Stimulated activated CD8-positive, alpha-beta memory T cell treated with anti-CD3 and anti-CD28 coated beads, Interleukin-7, amount 100 ng/mL, for 24 hours (primary cell): ENCODE measurements at places on chromosomes 12 and 14.

- no peak for DNase-seq
These were observed 57.2 kb upstream of the TMEM260 start for GRCh38 chr14:56522403-56522802.

DNA sequence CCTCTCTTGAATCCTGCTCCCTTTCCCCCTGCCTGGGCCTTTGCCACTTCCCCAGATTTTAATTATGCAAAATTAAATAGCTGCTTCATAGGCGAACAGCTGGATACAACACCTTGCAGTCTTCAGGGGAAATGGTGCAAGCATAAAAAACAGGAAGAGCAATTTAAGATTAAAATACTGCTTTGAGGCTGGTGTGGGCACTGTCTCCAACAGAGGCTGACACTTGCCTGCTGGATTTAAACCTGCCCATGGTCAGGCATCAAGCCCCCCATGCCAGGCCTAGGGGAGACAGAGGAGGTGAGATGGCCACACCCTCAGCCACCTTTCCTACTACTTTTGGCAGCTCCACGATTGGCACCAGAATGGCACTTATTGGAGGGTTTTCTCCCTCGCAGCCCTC is 110.1 kb upstream of the DIO3 start:
- DNase-seq, result no peak

- DNase-seq, result no peak
These were observed 157.3 kb upstream of the NOS1 start for GRCh38 chr12:117518594-117519270.

DNA sequence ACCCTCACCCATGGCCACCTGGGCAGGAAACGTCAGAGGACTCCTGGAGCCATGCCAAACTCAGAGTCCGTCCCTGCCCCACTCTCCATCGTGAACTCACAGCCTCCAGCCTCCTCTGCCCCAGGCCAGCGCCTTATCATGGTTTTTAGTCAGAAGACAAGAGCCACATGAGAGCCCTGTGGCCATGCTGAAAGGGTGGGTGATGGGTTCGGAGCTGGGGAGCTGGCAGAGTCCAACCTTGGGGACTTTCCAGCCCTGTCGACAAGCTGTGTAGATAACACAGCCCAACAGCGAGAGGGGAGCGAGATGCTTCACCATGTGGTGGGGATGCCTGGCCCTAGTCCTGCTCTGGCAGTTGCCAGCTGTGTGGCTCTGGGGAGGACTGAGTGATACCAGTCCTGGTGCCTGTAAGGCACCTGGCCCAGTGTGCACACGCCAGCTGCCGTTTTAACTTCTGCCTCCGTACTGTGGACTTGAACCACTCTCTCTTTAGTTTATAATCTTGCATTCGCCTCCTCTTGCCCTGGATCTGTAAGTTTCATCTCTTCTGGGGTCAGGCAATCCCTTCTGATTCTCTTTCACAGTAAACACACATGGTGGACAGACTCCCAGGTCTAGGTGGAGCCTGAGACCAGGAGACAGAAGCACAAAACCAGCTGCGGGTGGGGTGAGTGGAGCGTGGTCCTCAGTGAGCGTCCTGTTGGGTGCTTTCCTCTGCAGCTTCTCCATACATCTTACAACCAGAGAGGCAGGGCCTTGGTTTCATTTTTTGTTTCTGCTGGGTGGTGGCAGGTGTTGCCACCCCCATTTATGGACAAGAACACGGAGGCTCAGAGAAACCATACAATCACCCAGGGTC is 55.3 kb downstream of the RIN3 start:
- DNase-seq, result no peak

- DNase-seq, result no peak
These were observed 524.5 kb downstream of the GALC start for GRCh38 chr14:87468531-87468930.

GRCh38 chr12:52229836-52230343 is 3.2 kb upstream of the KRT7 start:
- DNase-seq, result no peak

GRCh38 chr12:51368640-51369517 is 22.3 kb downstream of the GALNT6 start:
- DNase-seq, result peak; percentile 64

- DNase-seq, result no peak
These were observed 80.3 kb upstream of the TRAF3 start for GRCh38 chr14:102696856-102697495.

DNA sequence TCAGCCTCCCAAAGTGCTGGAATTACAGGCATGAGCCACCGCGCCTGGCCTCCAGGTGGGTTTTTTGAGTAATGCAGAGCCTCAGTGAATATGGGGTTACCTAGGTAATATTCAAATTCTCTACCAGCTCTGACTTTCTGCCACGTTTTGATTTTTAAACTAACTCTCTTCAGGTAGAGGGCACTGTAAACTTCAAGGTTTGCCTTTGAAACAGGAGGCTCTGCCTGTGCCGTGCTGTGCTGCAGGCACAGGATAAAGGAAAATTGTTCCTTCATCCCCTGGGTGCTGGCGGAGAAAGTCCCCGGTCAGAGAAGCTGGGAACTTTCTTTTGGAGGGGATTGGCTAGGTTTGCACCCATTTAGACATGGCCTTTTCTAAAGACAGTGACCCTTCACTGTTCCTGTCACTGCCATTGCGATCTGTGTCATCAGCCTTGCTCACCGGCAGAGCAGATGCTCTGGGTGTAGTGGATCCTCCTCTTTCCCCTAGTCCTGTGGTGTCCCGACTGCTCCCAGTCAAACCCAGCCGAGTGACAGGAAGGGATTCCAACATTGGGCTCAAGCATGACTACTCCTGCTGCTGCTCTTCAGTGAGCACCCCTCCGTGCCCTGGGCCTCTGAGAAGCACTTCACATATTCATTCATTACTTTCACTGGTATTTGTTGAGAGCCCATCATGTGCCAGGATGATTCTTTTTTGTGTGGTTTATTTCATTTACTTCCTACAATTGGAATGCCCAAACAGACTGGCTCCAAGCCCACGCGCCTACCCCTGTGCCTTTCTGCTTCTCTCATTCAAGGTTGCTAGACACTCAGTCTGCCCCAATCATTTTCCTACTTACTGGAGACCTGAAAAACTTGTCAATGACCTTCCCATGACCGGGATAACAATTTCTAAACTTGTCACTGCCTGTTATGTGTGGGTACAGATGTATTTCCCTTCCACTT is 103.6 kb downstream of the TMEM30B start:
- no peak for DNase-seq

- DNase-seq, result no peak
These were observed 15.9 kb downstream of the SYT10 start for GRCh38 chr12:33423706-33424105.

GRCh38 chr14:70872678-70873020 is 34.6 kb upstream of the PCNX1 start:
- no peak for DNase-seq

DNA sequence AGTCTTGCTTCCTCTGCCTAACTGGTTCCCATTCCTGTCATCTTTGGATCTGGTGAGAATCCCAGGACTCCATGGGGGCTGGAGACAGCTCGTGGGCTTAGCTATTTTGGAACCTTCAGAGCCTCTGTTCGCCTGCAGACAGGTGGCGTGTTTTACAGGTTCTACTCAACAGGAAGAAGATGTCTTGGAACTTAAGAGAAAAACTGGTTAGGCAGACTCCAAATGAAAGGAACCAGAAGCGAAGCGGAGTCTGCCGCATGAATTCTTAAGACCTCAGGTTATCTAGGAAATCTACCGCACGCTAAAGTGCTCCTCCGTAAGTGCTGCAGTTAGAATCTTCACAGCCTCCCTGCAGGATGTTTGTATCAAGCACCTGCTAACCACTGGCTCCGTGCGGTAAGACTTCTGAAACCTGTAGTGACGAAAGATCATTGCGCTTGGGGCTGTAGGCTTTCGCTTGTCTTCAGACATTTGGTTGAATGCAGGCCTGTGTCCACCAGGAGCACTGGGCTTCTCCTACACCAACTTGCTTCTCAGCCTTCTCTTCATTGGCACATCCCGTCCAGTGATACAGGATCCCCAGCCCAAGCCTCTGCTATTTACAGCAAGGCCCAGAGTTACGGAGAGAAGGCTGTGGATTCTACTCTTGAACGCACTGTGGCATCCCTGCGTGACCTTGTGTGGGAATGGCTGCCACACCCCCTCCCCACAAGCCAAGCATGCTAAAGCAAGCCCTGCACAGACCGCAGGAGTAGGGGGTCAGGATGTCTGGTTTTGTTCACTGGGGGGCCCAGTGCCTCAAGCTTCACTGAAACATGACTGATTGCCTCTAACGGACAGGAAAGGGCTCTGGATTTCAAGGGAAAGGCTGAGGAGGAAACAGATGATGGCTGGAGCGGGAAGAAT is 35.0 kb downstream of the ACADS start:
- no peak for DNase-seq

GRCh38 chr14:68671909-68672308 is 121.0 kb downstream of the ZFP36L1 start:
- DNase-seq, result no peak
